GM12878 (cell line): ENCODE measurements at places on chromosomes 4 and X. TPM values are rescaled to one million over a fixed set of nuclear protein-coding genes. Genes with fewer than 3 reads are reported as not detected.

GRCh38 chrX:16771483-16772398 is 14.5 kb upstream of the TXLNG start:
- DNase-seq = no peak

- no peak for DNase-seq
Measured at GRCh38 chr4:78923464-78924312, 15.6 kb downstream of the PAQR3 start.

- no peak for DNase-seq
Measured at GRCh38 chr4:168857546-168858314, 152.3 kb downstream of the CBR4 start.

DNA sequence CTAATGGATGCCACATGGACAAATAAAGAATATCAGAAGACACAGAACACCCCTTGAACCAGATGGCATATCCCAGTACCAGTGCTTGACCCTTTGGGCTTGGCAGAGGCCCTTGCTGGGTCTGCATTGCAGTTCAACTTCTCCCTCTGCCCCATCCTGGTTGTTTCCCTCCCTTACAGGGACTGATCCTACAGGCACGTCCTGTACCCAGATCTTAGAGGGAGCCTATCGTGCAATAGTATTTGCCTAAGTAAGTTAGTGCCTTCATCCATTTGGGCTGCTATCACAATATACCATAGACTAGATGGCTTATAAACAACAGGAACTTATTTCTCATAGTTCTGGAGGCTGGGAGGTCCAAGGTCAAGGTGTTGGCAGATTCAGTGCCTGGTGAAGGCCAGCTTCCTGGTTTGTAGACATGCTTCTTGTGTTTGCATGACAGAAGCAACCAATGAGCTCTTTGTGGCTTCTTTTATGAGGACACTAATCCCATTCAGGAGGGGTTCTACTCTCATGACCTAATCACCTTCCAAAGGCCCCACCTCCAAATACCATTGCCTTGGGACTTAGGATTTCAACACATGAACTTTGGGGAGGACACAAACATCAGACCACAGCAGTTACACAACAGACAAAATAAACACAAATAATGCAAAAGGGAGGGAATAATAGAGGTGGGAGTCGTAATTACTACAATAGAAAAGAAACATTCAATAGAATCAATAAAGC is 146.5 kb upstream of the MSX1 start:
- DNase-seq = no peak

The GABRA4 gene
- 1.1 and 1.4 TPM in 2 replicates for total RNA-seq

- no peak for DNase-seq
Measured at GRCh38 chrX:37320541-37321203, 28.5 kb upstream of the PRRG1 start.

DNA sequence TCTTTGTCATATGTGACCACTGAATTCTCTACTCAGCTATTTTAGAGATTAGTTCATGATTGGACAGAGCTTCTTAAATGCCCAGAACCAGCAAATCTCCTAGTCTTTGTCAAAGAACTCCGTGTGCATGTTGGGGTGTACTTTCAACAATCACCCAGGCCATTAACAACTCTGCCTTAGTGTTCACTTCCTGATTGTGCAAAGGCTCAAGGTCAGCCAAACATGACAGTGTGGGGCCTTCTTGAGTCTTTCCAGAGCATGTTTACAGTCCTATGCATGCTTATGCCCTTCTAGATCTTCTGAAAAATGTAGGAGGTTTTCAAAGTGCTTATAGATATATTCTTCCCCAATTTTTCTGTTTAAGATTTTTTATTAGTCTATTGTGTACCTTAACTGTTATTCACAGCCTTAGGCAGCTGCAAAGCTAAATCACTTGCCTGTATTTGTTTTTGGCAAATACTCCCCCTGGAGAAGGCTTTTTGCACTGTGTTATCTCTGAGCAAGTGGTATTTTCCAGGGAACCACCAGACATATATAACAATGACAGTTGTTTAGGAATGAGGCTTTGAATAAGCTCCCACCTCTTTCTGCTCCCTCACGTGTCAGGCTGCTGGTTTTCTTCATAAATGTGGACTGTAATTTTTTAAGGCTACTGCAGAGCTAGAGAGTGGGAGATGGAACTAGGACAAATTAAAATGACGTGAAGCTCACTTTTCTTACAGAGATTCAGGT is 24.0 kb upstream of the DRP2 start:
- DNase-seq = no peak

- no peak for DNase-seq
Measured at GRCh38 chrX:152197465-152197864, 59.1 kb upstream of the MAGEA10 start.

- no peak for DNase-seq
Measured at GRCh38 chr4:10416441-10416840, 40.8 kb downstream of the ZNF518B start.

DNA sequence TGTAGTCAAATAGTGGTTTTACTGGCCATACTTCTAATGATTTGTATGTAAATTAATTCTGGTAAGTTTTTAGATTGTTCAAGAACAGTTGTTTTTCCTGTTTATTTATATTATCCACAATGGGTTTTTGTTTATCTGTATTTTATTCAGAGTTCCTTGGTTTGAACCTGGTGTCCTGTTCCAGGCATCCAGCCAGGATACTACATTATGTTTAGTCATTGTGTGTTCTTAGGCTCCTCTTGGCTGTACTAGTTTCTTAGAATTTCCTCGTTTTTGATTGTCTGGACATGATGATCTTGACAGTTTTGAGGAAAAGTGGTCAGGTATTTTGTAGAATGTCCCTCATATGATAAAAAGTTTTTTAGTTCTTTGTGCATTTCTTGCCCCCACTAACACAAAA is 7.8 kb downstream of the TIGD2 start:
- no peak for DNase-seq

DNA sequence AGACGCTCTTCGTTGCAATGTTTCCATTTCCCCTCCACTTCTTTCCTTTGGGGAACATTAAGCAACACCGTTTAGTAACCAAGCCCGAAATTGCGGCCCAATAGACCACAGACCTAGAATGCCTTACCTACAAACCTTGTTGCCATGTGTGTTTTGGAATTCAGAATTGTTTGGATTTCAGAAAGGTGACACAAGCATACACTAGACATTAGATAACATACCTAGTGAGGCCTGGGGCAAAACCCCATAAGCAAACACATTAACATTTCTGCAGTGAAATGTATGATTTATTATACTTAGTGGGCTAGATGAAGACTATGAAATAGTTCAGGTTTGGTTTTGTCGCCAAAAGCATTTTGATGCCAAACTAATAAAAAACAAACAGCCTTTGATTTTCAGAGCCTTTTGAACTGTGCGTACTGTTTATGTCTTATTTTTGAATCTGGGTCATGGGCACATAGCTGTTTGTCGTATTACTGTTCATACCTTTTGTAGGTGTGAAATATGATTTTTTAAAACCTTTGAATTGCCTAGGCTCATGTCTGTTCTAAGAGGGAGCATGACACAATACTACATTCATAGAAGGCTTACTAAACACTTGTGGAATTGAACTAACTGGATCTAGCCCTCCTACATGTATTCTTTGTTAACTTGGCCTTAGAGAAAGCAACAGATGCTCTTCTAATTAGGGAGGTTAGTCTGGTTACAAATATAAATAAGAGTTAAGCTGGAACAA is 88.6 kb upstream of the TMEM164 start:
- DNase-seq = no peak

The SRPK3 gene
- total RNA-seq = not detected in 2 replicates
